ENCODE measurements at places on chromosomes 13 and 19.

DNA sequence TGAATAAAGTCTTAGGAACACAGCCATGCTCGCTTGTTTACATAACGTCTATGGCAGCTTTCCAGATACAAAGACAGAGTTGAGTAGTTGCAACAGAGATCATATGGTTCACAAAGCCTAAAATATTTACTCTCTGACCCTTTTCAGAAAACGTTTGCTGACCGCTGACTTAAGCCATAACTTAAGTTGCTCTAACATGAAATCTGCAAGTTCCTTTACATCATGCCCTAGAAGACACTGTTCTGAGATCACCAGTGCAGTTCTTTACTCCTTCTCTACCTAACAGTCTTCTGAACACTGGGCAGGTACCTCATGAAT lies 166.4 kb downstream of the DCLK1 start:
- DNase-seq, result no peak

DNA sequence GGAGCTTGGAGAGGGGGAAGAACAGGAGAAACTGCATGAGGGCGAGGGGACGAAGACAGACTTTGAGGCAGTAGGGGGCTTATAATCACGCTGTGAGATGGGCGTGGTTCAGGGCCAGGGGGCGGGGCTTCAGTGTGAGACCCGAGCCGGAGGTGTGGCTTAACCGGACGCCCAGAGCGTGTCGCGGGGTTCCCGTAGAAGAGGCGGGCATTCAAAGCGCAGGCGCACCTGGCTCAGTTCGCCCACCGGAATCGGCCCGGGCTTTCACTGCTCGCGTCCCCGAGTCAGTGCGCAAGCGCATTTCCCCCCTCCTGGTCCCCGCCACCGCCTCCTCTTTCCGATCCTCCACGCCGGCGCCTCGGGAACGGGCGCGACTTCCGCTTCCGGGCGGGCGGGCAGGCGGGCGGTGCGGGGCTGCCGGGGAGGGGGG lies 225 bp upstream of the ZNF865 start:
- DNase-seq, result peak; percentile 98

DNA sequence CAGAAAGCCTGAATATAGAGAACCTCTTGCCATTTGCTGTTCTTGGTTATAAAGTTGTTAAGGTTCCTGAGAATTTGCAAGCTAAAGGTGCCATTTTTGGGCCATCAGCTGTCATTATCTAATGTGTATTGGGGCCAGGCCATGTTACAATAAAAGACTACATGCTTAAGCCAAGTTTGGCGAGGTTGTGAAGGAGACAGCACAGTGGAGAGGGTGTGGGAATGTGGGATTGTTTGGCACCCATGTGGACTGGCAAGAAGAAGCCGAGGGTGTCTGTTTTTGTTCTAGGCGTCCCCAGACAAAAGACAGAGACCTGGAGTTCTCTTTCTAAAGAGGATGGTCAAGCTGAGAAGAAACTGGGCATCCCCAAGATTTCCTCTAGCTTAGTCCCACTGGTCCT lies 64.7 kb downstream of the ZNF44 start:
- DNase-seq, result no peak

- DNase-seq, result no peak
These were observed 835.6 kb downstream of the PCDH17 start for GRCh38 chr13:58467176-58467575.

DNA sequence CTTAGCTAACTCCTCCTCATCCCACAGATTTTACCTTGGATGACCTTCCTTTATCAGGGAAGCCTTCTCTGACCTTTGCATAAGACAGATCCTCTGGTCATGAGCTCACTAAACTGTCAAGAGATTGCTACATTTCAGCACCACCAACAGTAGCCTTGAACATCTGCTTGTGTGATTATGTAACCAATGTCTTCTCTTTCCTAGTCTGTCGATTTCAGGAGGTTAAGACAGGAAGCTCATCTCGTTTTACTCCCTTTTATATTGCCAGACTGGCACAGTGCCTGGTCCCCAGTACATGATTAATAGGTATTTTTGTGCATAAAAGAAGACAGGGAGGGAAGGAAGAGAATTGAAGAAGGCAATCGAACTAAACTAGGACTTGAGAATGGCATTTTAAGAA lies 1697.7 kb downstream of the EFNB2 start:
- DNase-seq, result no peak

GRCh38 chr19:46488551-46488950 lies 7.1 kb downstream of the PNMA8B start:
- no peak for DNase-seq

GRCh38 chr19:39369200-39369599 lies 21.7 kb downstream of the PAF1 start:
- no peak for DNase-seq

DNA sequence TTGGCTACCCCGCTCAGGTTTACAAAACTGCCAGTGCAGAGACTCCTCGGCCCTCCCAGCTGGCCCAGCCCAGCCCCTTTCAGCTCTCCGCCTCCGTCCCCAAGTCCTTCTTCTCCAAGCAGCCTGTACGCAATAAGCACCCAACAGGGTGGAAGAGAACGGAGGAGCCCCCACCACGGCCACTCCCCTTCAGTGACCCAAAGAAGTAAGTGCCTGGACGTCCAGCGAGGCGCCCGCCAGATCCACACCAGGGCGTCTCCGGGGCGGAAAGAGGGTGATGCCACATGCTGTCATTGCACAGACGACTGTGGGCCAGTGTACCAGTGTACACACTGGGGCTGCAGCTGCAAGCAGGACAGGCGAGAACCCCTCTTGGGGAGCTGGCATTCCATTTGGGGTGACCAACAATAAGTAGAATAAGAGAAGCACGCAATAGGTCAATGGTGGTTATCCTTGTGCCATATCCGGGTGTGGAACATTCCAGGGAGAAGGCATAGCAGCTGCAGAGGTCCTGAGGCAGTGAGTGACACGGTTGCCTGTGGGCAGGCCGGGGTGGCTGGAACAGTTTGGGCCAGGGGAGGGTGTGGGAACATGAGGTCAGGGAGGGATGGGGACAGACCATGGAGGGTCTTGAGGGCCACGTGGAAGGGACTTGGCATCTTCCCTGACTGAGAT lies 41.3 kb downstream of the DPF1 start:
- DNase-seq, result no peak

GRCh38 chr19:31378404-31378803 lies 29.2 kb upstream of the TSHZ3 start:
- no peak for DNase-seq

Measured in CD4-positive, alpha-beta T cell treated with Interleukin-21 for 1 hour (primary cell).